Activated CD4-positive, alpha-beta T cell treated with anti-CD3 and anti-CD28 coated beads, Interleukin-2, amount 50 U/mL, for 24 hours (primary cell): ENCODE measurements at places on chromosomes 11 and 22.
A peak's percentile ranks its signal among the peaks of the same experiment; 100 is the strongest.

DNA sequence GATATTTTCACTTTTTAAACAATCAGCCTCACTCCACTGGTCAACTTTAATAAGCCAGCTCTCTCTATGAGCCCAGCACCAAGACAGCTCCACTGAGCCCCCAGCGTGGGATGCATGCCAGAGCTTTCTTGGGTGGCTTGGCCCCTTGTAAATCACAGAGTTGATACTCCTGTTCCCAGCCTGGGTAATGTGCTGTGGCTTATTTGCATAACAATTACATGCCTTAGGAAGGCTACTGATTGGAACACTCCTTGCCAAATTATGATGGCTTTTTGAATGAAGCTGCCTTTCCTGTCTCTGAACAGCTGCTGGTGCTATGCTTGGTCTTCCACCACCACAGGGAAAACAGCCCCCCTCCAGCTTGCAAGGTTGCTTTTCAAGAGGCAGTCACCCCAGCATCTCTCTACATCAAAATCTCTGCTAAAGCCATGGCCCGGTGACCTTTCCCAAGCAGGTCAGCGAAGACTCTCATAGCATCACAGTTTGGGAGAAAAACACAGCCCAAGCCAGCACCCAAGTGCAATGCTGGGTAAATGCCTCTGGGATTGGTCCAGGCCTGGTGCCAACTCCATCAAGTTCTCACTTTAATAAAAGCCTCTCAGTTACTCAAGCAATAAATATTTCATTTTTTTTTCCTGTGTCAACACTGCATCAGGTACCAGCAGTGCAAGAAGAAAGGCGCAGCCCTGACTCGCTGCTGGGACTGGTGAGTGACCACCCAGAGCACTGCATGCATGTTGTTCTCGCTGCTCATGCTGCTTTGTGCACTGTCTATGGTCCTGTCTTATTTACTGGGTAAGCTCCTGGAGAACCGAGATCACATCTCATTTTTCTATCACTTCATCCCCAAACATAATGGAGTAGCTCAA lies 549.3 kb downstream of the OPCML start:
- DNase-seq, result no peak

- DNase-seq, result no peak
These were observed 14.2 kb upstream of the RFPL2 start for GRCh38 chr22:32219026-32219425.

- no peak for DNase-seq
These were observed 908.6 kb downstream of the NTM start for GRCh38 chr11:132278801-132279574.

GRCh38 chr11:97567801-97568200 lies 1178.0 kb downstream of the JRKL start:
- no peak for DNase-seq

DNA sequence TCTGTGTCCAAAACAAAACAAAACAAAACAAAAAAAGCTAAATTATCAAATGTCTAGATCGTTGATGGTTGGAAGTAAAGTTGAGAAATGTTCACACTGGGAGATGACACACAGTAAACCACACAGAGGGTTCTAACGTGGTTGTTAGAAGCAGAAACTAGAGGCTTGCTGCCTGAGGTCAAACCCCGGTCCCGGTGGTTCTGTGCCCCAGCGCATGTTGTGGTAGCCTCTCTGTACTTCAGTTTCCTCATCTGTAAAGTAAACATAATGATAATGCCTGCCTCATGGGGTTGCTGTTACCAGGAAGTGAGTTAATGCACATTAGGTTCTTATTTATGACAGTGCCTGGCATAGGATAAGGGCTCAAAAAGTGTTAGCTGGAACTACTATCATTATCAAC lies 33.4 kb downstream of the PPARA start:
- DNase-seq, result no peak

- no peak for DNase-seq
These were observed 537.8 kb upstream of the CCDC179 start for GRCh38 chr11:23398052-23398451.

GRCh38 chr11:130208241-130209127 lies 48.9 kb downstream of the ST14 start:
- DNase-seq, result no peak

DNA sequence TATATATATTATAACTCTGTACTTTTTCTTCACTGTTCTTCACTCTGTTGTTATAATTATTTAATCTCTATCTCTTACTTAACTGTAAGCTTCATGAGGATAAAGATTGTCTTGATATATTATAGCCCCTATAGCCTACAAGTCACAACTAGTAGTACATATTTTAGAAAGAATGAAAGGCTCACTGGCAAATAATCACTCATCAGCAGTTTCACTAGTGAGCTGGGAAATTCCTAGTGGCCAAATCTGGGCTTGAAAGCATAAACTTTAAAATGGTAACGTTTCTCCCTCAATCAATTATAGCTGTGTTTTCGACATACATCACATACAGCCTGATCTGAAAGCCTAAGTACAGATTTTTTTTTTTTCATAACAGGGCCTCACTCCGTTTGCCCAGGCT lies 42.5 kb downstream of the CTSC start:
- no peak for DNase-seq

GRCh38 chr11:6204706-6205105 lies 651 bp upstream of the C11orf42 start:
- no peak for DNase-seq

- DNase-seq, result no peak
These were observed 1.1 kb upstream of the MRGPRX4 start for GRCh38 chr11:18171377-18172000.

GRCh38 chr22:35663371-35663770 lies 15.1 kb downstream of the APOL6 start:
- DNase-seq, result no peak

- no peak for DNase-seq
These were observed 111.7 kb downstream of the NECTIN1 start for GRCh38 chr11:119617340-119617713.

DNA sequence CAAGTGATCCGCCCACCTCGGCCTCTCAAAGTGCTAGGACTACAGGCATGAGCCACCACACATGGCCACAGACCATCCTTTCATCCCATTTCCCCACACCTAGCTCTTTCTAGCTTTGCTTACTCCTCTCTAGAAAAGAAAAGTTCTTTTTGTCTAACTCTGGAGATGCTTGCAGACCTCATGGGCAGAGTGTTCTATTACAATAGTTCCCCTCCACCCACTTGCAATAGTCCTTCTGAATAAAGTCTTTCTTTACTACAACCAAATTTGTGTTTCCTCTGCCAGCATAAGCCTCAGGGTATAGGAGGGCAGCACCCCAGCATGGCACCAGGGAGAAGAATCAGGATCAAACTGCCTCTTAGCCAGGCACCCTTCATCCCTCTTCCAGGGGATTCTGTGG lies 18.8 kb upstream of the RTL6 start:
- no peak for DNase-seq

DNA sequence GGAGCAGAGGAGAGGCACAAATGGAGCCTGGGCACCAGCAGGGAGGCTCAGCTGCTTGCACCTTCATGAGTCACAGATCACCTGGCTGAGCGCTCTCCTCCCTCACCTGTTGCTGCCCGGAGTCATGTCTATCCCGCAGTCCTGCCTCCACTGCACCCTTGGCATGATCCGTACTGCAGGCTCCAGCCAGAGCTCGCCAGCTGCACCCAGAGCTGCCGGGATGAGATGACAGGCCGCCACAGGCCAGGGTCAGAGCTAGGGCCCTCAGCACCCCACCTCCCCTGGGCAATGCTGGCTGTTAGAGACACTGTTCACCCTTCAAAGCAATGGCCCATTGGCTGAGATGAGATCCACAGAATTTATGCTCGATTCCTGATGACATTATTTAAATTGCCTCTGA lies 702.8 kb downstream of the TBC1D22A start:
- DNase-seq, result no peak

DNA sequence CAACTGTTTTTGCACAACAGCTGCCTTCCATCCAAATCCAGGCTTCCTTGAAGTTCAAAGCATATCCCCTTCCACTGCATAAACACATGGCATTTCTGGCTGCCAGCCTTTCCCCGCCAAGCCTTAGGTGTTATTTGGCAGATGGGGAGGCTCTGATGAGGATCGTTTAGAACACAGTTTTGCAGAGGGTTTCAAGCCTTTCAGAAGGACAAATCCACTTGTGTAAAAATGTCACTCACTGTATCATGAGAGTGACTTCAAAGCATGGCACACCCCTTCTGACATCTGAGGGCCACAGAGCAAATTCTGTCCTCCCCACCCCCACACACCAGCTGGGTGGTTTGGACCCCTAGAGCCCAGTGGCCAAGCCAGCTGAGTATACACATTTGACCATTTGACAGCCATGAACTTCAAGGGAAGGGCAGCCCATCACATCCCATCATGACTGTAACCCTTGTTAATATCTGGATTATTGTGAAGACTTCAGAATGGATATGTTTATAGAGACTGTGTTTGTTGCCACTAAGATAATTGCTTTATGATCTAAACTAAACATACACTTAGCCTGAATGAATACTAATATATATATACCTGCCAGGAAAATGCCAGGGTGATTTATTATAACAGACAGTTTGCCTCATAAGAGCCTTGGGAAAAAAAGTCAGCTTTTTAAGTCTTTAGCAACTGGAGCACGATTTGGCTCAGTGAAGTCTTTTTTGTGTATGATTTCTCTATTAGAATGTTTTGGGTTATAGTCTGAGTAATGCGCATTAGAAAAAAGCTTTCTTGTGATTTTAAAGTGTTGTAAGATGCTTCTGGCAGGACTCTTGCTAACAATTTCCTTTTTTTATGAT lies 31.9 kb downstream of the FBLN1 start:
- DNase-seq, result no peak

DNA sequence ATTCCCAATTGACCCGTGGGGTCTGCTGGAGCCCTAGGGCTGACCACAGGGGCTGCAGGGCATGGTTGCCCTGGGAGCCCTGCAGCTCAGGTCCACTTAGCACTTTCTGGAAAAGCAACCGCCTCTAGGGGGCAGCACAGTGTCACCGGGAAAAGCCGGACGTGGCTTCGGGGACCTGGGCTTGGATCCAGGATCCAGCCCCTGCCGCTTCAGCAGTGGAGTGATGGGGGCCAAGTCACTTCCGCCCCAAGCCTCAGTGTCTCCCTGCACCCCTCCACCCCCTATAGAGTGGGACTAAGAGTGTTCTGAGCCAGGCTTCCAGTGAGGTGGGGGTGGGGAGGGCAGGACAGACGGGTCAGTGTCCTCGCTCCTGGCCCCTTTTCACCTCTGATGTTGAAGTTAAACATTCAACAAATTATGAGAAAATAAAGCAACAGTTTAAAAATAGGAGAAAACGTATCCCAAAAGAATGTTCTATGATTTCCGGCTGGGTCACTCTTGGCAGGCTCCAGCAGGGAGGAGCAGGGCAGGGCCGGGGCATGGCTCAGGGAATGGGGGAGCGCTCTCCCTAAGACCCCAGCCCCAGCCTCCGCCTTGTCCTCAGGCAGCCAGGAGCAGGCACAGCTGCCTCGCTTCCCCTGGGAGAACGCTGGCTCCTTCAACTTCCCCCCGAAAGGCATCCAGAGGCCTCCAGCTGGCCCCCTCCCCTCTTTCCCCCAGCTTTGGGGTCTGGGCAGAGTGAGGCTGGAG lies 96.5 kb upstream of the FGF3 start:
- DNase-seq, result peak; percentile 15

GRCh38 chr11:73186294-73186850 lies 31.7 kb upstream of the P2RY2 start:
- no peak for DNase-seq

GRCh38 chr22:46278656-46279645 lies 11.1 kb downstream of the TTC38 start:
- DNase-seq, result no peak

DNA sequence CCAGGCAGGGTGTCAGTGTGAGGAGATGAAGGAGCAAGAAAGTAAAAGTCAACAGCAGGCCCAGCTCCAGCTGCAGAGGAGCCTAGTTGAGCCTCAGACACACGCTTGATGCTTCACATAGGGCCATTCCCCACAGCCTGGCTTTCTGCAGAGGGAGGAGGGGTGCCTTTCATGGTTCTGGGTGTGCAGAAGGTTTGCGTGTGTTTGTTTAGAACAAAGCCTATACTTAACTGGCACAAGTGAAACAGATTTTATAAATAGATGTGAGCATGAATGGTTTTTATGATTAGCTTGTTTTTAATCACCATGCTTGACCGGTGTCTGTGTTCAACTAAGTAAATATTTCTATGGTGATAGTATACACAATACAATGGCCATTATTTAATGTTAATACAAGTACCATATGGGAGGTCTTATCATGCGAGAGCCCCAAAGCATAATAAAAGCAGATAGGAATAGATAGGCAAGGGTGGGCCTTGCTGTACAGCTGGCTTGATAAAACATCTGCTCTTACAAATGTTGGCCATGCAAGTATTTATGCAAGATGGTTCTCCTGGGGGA lies 290.2 kb downstream of the ETS1 start:
- no peak for DNase-seq

- DNase-seq, result peak; percentile 27
These were observed 991 bp upstream of the OSM start for GRCh38 chr22:30267382-30268302.

DNA sequence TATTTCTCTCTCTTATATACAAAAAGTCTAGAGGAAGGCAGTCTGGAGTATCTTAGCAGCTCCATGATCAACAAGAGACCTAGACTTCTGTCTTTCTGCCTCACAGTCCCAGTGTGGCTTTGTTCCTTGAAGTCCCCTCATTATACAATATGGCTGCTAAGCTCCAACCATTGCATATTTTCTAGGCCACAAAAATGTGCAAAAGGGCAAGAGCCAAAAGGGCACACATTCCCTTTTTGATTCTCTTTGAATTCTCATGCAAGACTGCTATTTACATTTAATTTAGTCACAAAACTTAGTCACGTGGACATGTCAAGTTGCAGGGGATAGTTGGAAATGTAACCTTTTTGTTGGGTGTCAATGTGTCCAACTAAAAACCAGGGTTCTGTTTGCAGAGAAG lies 64.2 kb upstream of the OLFML1 start:
- DNase-seq, result no peak

- no peak for DNase-seq
These were observed 15.0 kb upstream of the FGF3 start for GRCh38 chr11:69834251-69834650.

- no peak for DNase-seq
These were observed 30.9 kb downstream of the CHEK2 start for GRCh38 chr22:28710576-28711191.

DNA sequence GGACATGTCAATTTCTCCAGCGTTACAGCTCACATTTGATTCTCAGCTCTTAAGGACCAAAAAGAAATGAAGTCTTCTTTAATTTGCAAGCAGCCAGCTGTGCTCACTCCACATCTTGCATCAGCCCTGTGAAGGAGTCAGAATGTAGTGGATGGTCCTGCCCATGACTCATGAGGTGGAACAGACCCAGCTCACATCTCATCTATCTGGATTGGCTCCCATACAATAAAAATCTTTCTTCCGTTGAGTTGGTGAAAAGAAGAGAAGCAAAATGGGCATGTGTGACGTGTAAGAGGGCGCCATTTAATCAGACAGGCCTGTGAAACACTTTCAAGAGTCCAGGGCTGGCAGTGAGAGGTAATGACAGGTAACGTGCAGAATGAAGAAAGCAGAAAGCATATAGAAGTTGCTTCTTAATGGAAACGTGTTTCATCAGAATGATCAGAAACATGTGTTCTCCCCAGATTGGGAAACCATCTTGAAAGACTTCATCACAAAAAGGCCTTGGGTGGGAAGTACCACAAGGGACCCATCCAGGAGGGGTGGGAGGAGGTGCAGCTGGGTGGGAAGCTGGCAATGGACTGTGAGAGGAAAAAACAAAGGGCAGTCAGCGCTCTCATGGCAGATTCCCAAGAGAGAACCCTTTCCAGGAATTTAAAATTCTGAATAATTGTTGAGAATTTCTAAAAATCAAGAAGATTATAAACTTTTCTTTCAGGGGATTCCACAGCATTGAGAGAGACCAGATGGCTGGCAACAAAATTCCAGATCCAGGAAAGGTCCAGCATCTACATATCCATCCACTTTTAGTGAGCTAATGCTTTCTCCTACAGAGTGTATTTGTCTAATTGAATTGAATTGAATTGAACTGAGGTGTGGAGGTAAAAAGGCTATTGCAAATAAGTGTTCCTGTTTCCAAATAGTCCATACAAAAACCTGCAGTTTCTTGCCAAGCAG lies 57.0 kb downstream of the ETS1 start:
- no peak for DNase-seq
